NCI-H1048 (cell line): ENCODE measurements at places on chromosomes 1 and 21.

DNA sequence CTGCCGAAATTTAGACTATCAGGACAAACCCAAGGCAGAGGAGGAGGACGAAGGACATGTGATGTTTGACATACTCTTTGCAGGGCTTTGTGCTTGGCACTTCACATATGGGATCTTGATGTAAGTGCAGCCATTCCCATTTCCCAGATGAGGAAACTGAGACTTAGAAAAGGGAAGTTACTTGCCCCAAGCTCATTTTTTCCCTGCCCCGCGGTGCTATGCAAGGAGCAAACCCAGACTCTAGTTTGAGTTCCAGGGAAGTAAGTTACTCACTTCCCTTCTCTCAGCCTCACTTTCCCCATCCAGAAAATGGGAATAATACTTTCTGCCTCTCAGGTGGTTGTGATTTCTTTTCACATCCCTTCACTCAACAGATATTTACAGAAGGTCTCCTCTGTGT, 4.5 kb upstream of the FOXO6 start:
- no peak for DNase-seq

DNA sequence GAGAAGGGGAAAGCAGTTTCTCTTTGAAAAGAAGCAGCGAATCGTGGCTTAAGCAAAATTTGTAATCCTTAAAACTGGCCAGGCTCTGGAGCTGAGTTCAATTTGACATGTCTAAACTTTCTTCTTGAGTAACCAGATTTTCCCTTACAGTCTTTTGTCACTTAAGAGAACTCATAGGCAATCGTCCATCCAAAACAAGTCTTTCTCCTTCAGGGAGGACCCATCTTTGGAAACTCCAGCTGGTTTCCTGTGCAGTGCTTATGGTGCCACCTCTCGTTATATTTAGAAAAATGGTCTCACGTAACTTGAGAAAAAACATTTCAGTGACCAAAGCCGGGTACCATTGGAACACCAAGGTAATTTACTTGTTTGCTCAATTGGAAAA, 1.8 kb upstream of the PTTG1IP start:
- no peak for DNase-seq

GRCh38 chr1:204591473-204592090, 75.4 kb downstream of the MDM4 start:
- DNase-seq, result no peak

- no peak for DNase-seq
These were observed 16.6 kb downstream of the NOC2L start for GRCh38 chr1:942411-942821.

DNA sequence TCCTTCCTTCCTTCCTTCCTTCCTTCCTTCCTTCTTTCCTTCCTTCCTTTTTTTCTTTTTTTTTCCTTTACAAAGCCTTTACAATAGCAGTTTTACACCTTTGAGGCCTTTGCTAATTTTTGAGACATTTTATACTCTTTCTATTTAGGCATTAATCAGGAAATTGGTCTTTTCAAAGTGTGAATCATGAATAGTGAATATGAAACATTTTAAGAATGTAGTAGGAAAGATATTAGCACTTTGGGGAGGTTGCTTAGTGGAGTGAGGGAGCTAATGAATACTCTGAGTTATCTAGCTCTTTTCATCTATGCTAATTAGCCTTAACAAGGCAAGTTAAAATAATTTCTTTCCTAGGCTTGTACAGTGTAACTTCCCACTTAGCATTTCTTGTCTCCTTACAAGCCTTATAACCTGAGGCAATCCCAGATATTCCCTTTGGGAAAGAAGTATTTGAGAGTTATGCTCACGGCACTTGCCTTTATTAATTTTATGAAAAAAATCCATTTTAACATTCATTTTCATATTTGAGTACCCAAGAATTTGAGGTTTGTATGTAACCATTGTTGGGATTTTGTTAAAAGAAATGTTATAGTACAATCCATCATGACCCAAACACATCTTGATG, 122.6 kb downstream of the NTNG1 start:
- no peak for DNase-seq

- no peak for DNase-seq
These were observed 14.1 kb downstream of the GGPS1 start for GRCh38 chr1:235342471-235342870.

GRCh38 chr1:174534789-174535188, 87.0 kb downstream of the GPR52 start:
- DNase-seq, result no peak

- DNase-seq, result no peak
These were observed 47.1 kb upstream of the SAMSN1 start for GRCh38 chr21:14593230-14593629.

DNA sequence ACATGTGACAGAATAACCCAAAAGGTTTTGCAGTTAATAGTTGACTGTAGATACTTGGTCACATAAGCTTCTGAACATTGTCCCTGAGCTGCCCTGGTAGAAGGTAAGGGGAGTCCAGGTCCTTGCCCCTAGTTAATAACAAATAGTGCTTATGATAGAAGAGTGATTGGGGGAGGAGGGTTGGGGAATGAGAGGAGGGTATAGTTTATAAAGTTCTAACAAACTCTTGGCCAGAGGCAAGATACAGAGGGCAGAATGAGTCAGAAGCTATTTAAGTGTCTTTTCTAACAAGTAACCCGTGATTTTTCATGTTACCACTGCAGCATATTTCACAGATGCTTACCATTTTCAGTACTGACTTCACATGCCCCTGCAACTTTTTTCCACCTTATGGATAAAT, 26.7 kb upstream of the MYOCOS start:
- no peak for DNase-seq

DNA sequence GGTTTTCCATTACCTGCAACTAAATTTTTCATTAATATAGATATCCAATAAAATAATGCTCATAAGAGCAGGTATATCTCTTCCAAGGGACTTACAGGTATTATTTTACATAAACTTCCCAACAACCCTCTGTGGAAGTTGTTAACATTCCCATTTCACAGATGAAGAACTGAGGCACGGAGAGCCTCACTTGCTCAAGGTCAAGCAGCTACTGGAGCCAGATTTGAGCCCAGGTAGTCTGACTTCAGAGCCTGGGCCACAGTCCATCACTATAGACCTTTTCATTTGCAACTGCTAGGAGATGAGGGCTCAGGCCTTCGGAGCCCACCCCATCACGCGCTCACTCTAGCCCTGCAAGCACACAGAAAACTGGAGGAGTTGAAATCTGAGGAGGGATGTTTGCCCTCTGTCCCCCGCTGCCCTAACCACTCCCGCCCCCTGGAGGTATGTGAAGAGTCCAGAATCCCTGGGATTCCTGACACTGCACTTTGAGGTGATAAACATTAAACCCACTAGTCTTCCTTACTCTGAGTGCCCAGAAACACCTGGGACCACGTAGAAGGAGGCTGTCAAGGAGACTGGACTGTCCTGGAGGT, 11.7 kb upstream of the ALPL start:
- DNase-seq, result no peak

DNA sequence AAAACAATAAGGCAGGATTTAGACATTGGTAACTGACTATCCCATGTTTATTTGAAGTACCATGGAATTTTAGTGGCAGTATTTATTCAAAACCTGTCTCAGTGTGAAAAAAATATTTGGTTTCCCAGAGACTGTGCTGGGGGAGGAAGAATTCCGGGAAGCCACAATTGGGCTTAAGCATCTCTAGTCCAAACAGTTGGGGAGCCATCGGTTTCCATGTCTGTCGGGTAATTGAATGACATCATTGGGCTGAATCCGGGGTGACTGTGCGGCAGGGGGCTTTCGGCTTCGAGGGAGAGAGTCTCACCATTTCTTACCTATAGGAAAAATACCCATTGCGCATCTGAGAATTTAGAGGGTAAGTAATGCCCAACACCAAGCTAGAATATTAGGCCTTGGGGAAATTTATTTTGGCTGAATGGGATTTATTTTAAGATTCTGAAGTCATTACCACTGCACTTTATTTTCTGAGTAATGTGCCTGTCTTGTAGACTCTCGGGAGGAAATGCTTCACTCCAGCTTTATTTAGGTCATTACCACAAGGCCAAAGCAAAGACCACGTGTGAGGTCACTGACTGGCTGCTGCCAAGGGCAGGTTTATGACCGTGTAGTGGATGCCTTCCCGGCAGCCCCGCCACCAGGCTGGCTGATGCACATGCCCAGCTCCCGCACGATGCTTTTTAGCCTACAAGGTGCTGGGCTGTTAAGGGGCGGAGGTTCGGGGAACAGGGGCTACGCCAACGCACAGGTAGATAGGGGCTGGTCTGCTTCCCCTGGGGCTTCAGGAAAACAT, 23.1 kb upstream of the UMODL1 start:
- no peak for DNase-seq

DNA sequence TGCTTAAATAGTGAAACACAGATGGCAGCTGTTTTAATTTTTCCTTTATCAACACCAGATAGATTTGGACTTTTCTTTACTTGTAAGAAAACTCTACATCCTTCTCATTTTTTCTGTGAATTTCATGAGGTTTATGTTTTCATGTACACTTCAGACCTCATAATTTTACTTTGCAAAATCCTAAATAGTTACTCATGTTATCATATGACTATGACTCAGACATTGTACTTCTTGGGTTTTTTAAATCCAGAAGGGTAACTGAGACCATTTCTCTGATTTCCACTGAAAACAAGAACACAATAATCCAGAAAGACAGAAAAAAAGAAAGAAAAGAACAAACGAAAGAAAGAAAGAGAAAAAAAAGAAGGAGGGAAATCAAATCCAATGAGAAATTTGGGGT, 1021.6 kb downstream of the NCAM2 start:
- DNase-seq, result no peak
